ENCODE measurements at places on chromosomes 1 and 21.

DNA sequence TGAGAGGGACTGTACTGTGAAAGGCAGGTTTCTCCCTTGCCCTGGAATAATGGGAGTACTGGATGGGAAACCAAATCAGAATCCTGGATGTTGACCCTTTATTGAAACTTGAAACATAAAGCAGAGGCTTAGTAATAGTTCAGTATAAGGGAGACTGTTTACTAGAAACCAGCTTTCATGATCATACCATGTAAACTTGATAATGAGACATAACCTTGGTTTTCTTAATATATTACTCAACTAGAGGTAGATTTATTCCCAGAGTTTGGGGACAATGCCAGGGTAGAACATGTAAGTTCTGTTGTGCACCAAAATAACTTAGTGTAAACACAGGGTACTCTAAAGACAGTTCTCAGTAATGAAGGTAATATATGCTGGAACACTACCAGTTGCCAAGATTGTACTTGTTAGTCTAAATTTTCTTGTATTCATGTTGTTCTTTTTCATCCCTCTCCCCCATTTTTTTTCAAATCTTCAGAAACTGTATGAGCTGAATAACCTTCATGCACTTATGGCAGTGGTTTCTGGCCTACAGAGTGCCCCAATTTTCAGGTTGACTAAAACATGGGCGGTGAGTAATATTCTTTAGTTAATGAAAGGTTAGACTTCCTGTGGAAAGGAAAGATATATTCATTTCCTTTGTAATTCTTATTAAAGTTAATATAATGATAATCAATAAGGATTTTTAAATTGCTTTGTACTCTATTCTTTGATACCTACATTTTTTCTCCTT, 49.6 kb downstream of the ANGPTL1 start:
- DNase-seq: no peak

- no peak for DNase-seq
Observed at GRCh38 chr1:22064751-22065402, 12.4 kb downstream of the CDC42 start.

GRCh38 chr1:12173631-12174121, 6.9 kb downstream of the TNFRSF1B start:
- no peak for DNase-seq

GRCh38 chr1:12047120-12047876, 15.8 kb upstream of the TNFRSF8 start:
- no peak for DNase-seq

GRCh38 chr1:53573931-53574330, 114.7 kb downstream of the DMRTB1 start:
- no peak for DNase-seq

DNA sequence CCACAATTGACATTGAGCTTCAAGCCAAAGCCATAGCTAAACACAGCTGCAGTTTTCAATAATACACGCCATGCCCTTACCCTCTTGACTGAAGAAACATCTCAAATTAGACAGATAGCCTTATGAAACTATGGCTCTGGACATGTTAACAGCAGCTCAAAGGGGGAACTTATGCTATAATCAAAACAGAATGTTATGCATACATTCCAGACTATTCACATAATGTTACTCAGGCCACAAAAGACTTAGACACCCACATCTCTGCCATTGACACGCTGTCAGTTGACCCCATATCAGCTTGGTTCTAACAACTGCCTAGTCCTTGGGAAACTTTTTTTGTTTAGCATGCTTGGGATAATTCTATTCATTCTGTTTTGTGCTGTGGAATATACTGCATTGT, 2.3 kb upstream of the NENF start:
- DNase-seq: no peak

GRCh38 chr1:87686136-87686495, 357.4 kb downstream of the LMO4 start:
- no peak for DNase-seq

GRCh38 chr21:30668776-30669175, 26.1 kb downstream of the KRTAP20-3 start:
- no peak for DNase-seq

DNA sequence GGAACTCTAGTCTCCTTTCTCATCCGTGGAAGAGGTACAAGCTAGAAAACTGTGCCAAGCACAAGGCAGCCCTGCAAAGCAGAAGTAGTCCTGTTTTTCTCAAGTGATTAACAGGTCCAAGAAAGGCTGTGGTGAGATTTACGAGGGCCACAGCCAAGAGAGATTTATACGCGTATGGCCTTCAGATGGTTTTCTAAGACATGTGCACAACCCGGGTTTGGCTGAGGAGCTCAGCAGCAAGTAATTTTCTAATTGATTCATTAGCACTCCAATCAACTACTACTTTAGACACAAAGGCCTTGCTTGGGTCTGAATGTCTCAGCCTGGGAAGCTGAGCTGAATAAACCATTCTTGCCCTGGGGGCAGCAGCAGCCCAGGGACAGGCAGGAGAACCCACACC, 55.8 kb downstream of the SSBP3 start:
- no peak for DNase-seq

- DNase-seq: no peak
Observed at GRCh38 chr1:58333511-58333910, 213.0 kb downstream of the OMA1 start.

- no peak for DNase-seq
Observed at GRCh38 chr1:77303387-77303786, 21.6 kb downstream of the AK5 start.

- peak; percentile 85 for DNase-seq
Observed at GRCh38 chr21:42570841-42571387, 57.3 kb downstream of the SLC37A1 start.

DNA sequence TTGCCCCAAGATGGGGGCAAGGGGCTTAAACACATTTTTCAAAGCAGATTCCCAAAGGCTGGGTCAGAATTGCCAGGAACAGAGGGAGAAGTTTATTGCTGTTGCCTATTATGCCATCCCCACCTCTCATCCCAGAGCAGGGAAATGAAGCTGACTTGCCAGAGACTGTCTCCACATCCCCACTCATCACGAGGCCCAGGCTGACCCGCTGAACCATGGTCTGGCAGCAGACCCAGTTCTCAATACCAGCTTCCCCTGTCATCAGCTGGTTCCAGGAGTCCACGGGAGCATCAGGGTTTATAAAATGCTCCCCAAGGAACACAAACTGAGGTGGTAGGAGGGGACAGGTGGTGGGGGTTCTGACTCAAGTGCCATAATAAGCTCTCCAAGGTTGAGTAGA, 605.9 kb downstream of the NPHP4 start:
- DNase-seq: no peak

DNA sequence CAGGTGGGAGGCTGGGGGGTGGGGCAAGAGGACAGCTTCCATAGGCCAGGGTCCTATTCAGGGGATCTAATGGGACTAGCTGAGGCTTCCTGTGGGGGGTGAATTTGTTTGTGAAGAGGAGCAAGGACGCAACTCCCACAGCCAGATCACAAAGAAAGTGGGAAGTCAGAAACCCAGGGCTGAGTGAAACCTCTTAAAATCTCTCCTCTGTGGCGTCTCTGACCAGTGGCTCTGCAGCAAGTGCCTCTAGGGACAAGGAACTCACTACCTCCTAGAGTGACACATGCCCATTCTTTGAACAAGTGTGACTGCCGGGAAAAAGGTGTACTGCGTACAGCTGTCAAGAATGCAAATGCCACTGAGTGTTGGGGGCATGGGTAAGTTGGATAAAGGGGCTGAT, 187.9 kb downstream of the HIVEP3 start:
- no peak for DNase-seq

- no peak for DNase-seq
Observed at GRCh38 chr1:177043597-177043996, 120.9 kb downstream of the ASTN1 start.

DNA sequence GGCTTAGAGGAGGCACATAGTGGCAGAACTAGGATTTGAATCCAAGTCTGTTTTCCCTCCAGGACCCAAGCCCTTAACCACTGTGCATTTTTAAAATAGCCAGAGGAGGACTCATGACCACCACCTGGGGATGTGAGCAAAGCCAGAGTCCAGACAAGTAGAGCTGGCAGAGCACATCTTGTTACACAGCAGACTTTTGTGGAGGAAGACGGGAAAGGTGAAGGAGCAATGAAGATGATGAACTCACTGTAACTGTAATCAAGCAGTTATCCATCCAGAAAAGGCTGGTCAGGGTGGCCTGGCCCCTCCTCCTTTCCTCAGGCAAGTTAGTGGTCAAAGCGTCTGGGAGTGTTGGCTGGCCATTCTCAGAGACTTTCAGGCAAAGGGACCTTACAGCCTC, 50.9 kb downstream of the SLC44A3 start:
- no peak for DNase-seq

GRCh38 chr1:1380860-1381259, 5.9 kb upstream of the AURKAIP1 start:
- DNase-seq: no peak

DNA sequence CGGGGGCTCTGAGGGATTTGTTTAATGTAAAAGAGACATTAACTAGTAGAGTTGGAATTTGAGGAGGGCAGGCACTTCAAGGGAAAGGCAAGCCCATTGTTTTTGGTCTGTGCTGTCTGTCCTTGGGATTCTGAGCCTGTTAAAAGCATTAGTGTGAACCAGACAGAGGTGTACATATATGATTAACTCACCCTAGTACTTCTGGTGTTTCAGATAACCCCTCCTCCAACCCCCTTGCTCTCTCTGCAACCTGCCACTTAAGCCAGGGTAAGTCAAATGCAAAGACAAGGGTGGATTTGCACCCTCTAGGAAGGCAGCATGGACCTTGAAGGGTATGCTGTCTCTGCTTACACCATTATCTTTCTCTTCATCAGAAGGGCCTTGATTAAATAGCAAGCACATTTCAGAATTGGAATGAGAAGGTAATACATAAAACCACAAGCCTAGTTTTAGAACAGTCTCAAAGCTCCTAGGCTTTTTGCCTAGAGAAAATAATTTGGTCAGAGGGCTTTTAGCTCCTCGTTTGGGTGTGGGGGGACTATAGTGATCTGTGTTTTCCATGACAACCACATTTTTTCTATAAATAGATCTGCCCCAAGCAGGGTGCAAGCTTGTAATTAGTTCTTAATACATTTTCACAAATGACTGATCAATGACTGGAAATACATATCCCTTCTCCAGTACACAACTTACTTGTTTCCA, 120.7 kb upstream of the SGIP1 start:
- DNase-seq: no peak

DNA sequence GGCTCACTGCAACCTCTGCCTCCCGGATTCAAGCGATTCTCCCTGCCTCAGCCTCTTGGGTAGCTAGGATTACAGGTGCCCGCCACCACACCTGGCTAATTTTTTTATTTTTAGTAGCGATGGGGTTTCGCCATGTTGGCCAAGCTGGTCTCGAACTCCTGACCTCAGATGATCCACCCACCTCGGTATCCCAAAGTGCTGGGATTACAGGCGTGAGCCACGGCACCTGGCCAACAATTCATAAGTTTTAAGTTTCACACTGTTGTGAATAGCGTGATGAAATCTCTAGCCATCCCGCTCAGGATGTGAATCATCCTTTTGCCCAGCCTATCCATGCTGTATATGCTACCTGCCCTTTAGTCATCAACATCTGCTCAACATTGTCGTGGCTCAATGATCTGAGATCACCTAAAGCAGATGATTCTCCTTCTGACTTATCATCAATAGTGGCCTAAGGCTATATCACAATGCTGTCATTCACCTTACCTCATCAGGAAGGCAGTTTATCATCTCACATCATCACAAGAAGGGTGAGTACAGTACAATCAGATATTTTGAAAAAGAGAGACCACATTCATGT, 2.6 kb downstream of the PFDN2 start:
- no peak for DNase-seq

DNA sequence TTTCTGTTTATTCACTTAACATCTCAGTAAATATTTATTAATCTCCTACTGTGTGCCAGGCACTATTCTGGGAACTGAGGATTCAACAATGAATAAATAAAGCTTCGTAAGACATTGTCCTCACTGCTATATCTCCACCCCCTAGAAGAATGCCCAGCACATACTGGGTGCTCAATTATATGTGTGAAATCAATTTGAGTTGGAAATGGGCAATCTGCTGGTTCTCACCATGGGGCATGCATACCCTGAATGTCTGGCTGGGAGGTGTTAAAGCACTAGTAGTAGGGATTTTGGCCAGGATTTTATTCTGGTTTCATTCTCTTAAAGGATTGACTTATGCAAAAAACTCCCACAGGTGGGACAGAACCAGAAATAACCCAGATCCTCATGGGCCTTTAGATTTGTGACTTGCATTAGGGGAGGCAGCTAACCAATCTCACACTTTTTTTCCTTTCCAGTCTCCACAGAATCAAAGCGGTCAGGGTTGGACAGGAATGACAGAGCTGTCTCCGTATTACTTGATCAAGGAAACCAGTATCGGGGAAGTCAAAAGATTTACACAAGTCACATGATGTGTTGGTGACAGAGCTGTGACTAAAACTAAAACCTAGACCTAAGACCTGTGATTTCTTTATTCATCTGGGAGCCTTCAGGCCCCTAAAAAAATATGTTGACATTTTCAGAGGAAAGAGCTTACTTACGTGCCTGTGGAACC, 12.8 kb downstream of the GFI1 start:
- DNase-seq: no peak

DNA sequence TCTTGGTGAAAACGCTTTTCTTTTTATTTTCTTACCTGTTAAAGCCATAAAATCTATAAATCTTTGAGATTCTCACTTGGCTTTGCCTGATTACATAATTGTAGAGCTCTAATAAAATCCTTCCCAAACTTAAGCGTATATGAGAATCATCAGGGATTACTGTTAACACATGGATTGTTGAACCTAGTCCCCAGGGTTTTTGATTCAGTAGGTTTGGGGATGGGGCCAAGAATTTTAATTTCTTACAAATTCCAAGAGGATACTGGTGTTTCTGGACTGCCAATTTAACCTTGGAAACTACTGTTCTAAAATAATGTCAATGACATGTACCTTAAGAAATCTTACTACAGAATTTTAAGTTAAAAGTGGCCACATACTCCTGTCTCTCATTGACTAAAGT, 694.2 kb downstream of the BRINP3 start:
- no peak for DNase-seq

All from DMS153 (cell line).